ENCODE measurements at places on chromosomes 7 and 10.

- DNase-seq, result no peak
Measured at GRCh38 chr7:151727579-151728285, 149.2 kb downstream of the PRKAG2 start.

- DNase-seq, result no peak
Measured at GRCh38 chr10:1549591-1550290, 187.6 kb downstream of the ADARB2 start.

GRCh38 chr10:132593900-132594876 lies 56.6 kb downstream of the INPP5A start:
- no peak for DNase-seq

DNA sequence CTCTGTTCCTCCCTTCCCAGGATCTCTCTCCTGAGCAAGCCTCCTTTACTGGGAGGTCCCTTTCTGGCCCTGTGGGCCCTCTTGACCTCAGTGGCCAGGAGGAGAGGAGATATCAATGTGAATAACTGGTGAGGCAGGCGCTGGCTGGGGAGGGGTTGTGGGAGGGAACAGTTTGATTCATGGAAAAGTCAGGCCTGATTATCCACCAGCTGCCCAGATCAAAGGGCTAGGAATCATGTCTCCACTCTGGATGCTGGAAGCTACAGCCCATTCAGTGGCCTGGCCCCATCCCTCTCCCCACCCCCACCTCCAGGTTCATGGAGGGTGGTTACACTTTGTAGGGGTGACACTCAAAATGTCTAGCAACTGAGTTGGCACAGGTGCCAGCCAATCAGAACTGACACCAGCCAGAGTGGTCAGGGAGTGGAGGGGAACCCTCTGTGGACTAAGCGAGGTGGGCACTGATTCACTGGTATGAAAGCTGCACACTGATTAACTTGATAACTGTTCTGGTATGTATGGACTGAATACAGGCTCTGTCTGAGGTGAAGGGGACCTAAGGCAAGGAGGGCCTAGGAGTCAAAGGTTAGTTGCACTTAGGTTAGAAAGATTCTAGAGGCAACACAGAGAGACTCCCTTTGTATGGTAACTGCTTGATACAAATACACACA lies 4.8 kb downstream of the PRRT4 start:
- no peak for DNase-seq

DNA sequence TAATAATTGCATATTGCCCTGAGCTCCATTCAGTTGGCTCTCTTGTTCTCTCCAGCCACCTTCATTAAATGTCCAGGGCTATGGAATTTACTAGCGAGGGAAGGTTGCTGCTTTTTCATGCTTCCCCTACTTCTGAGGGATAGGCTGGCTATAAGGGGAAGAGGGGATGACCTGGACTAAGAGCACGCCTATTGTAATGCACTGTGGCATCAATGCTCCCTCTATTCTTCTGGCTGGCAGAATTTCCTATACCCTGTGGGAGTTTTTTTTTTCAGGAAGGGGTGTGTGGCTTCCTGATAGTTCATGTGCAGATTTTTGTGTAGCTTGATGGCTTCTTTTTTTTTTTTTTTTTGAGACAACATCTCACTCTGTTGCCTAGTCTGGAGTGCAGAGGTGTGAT lies 155.8 kb downstream of the SND1 start:
- DNase-seq, result no peak

DNA sequence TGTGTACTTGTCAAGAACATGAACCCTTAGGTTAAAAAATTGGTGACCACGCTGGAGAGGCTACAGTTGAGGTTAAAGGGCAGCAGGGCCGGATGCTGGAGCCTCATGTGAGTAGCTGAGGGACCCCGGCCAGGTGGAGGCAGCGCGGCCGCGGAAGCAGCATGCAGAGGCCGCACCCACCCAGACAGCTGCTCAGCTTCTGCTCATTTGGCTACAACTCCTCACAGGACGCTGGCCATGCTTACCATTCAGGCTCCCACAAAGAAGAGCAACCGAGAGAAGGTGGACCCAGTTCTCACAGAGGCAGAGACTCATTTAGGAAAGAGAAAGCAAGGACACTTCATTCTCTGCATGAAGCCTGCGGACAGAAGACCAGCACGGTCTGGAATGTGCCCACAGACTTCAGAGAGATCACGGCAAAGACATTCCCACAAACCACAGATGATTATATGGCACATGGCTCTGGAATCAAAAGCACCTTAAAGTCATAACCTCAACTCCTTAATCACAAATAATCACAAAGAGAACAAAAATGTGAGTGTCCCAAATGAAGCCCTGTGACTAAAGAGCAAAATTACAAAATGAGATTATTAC lies 94.4 kb downstream of the VOPP1 start:
- no peak for DNase-seq

DNA sequence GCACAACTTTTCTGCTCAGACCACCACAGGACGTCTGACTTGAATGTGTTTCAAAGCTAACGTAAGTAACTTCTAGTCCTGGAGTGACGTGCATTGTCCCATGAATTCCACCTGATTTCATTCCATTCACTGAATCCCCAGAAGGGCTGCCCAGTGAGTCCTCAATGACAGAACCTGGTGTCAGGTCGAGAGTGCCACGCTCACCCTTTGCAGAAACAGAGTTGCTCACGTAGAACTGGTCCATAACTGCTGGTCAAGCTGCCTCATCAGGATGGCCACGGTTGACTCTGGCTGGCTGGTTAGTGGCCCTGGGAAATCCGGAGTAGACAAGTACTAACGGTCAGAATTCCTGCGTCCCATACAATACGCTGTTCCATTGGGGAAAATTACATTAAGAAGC lies 50.6 kb upstream of the UBE3C start:
- DNase-seq, result no peak

GRCh38 chr7:16563281-16564022 lies 36.8 kb downstream of the LRRC72 start:
- no peak for DNase-seq

- peak; percentile 51 for DNase-seq
Measured at GRCh38 chr7:151491859-151492258, 27.8 kb downstream of the RHEB start.

GRCh38 chr10:88952647-88953111 lies at the start of gene ACTA2:
Gene ACTA2, minus strand, starts transcription at chr10:88952773. Its CDS starts 3,843 bp downstream, at chr10:88948930.
- no peak for DNase-seq

GRCh38 chr7:96322373-96322695 lies 436 bp upstream of the SLC25A13 start:
- DNase-seq, result no peak

DNA sequence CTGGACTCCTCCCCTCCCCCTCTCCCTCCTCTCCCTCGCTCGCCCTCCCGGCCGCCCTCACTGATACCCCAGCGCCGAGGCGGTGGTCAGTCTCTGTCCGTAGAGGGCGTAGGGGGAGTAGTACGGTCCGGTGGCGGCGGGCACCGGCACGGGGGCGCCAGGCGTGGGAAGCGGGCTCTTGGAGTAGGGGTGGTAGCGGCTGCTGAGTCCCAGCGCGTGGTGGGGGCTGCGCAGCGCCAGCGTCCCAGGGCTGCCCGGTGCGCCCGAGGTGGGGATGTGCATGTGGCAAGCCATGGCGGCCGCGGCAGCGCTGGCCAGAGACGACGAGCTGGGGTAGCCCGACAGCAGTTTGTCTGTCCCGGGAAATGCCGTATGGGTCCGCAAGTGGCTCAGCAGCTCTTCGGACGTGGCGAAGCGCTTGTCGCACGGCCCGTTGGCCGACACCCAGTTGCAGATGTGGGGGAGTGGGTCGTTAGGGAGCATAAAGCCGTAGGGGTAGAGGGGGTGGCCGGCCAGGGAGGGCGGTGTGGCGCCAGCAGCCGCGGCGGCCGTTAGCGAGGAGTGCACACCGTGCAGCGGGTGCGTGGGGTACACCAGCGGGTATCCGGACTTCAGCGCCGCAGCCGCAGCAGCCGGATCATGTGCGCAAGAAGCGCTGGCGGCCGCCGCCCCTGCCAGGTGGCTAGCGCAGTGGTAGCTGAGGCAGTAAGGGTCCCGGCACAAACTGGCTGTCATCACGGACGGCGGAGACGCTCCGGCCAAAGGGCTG lies 2.7 kb downstream of the ZNF503 start:
- no peak for DNase-seq

DNA sequence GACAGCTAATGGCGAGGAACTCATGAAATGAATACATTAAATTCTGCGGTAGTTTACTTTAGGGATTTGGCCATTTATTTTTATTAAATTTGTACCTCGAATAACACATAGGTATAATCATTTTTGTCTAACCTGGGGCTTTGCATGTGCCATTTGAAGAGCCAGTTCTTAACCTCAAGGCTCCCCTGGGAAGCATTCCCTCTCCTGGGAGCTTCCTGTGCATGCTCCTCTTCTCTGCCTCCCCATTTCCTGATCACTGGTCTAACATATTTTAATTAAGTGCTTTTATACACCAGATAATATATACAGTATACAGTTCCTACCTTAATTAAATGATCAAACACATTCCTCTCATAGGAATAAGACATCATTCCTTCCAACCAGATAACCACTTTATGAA lies 183.9 kb upstream of the FZD1 start:
- DNase-seq, result no peak

GRCh38 chr10:113037218-113037617 lies 87.2 kb downstream of the TCF7L2 start:
- DNase-seq, result no peak

GRCh38 chr7:32616625-32617024 lies 121.3 kb downstream of the AVL9 start:
- no peak for DNase-seq

DNA sequence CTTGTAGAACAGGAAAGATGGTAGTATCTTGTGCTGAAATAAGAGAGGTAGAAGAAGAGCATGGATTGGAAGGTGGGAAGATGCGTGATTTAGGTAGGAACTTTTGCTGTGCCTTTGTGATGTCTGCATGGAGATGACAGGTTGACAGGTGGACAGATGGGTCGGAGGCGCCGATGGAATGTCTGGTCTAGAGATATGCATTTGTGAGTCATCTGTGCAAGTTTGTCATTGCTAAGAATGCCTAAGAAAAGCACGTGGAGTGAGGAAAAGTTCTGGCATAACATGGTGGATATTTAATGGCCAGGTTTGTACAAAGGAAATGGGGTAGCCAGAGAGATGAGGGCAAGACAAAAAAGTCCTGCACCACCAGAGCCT lies 76.0 kb upstream of the ARMC3 start:
- DNase-seq, result peak; percentile 38

GRCh38 chr7:129652914-129653313 lies 41.4 kb downstream of the NRF1 start:
- no peak for DNase-seq

- no peak for DNase-seq
Measured at GRCh38 chr10:132900211-132900756, 42.1 kb downstream of the CFAP46 start.

GRCh38 chr10:95860166-95860940 lies 47.4 kb upstream of the CC2D2B start:
- no peak for DNase-seq

DNA sequence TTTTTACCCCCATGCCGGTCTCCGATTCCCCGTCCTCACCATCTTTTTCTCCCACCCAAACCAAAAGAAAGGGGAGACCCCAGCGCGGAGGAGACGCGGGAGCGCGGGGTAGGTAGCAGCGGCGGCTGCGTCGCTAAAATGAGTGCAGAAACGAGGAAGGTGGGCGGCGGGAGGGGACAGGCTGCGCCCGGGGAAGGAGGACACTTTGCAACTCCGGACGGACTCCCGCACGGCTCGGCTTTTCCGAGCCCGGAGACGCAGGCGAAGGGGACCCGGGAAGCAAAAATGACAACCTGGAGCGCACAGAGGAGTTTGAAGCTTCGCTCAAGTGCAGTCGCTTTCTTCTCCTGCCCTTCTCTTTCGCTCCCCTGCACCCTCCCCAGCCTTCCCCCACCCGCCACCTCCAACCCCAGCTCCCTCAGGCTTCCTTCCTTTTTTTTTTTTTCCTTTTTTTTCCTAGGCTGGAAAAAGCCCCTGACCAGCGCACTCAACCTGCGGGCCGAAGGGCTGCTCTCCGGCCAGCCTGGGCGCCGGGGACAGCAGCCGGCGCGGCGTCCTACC lies 453 bp downstream of the SFMBT2 start:
- no peak for DNase-seq

DNA sequence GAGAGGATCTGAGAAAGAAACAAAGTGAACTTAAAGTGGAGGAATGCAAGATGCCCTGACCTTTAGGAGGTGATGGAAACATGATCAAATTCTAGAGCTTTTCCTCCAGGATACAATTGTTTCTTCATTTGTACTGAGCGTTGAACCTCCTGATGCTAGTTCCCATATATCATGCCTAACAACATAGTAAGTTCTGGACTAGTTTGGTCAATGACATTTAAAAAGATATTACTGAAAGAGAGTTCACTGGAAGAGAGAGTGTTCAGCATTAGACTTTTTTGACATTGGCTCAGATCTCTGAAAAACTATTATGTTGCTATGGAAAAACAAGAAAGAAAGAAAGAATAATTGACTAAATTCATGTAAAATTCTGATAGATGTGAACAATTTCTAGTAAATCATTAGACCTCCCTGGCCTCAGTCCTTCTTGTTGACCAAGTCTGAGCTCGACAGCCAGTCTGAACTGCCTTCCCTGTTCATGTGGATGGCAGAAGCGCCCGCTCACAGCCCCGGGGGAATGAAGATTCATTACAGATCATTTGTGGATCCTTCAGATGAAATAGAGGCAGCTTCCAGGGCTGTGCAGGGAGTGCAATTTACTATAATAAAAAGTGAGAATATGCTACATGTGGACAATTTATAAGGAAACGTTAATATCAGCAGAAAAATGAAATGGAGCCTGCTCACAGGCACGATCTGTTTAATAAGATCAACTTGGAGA lies 442.1 kb downstream of the GRID1 start:
- no peak for DNase-seq

DNA sequence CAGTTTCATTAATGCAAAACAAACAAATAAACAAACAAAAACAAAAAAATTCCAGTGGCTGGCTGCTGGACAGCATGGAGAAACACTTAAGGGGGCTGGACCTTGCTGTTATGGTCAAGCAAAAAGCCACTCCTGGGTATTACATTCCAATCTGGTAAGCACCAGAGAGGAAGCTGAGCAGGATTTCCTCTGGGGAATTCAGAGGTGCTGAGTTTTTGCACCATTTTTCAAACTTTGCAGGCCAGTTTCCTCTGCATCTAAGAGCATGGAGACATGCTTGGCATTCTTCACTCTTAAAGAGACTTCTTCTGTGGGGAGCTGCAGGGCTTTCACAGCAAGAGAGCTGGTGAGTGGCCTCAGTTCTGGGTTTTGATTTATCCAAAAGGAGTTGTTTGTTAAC lies 84.5 kb downstream of the FZD1 start:
- DNase-seq, result no peak

DNA sequence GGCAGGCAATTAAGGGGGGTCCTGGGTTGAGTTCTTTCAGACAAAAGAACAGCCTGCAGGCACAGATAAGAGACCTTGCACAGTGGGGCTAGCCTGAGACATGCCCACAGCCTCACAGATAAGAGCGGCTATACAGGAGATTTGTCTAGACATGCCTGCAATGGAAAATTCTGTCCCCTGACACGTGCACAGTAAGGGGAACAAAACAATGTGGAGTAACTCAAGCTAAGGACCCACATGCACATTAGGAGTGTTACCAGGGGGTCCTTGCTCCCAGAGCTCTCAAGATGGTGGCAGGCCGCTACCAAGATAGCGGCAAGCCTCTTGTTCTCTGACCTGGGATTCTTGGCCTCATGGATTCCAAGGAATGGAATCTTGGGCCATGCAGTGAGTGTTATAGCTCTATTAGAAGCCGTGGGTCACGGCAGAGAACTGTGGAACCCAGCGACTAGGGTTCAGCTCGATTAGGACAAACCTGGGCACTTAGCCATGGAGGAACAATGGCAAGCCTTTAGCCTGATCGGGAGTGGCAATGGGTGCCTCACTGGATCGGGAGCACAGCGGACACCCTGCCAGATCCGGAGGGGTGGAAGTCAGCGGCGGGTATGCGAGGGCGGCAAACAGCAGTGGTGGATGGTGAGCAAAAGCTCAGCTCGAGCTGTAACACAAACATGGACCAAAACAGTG lies 196.9 kb downstream of the CCSER2 start:
- peak; percentile 60 for DNase-seq

- DNase-seq, result no peak
Measured at GRCh38 chr10:5292196-5292735, 72.5 kb upstream of the UCN3 start.

All from HepG2 (cell line).